ENCODE measurements at places on chromosomes 1 and 21.

DNA sequence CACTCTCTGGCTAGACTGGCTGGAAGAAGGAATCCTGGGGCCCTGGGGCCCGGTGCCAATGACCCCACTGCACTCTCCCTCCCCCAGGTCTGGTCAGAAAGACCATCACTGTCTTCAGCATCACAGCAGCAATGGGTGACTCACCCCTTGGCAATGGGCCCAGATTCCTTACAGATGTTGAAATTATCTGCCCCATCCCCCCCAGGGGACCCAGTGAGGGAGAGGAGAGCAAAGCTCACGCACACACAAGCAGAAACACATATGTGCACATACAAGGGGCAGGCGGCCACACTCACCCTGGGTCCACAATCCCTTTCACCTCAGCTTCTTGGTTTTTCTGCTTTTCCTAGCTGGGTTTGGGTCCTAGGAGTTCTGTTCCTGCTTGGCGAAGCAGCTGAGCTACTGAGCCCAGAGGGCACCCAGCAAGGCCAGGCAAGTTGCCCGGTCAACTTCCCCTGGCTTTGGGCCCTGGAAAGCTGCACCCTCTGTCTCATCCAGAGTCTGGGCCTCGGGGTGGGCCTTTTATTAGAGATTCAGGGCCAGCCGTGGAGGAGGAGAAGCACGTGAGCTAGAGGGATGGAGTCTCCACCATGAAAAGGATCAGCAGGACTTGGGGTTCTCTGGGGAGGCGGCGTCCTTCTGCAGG is 2.6 kb downstream of the COL16A1 start:
- DNase-seq = peak; percentile 48

GRCh38 chr1:29698033-29698432 is 461.7 kb downstream of the PTPRU start:
- DNase-seq = no peak

GRCh38 chr1:160097151-160097910 is 1.1 kb downstream of the IGSF8 start:
- DNase-seq = peak; percentile 49

GRCh38 chr1:112007169-112007568 is 17.7 kb upstream of the KCND3 start:
- DNase-seq = no peak

DNA sequence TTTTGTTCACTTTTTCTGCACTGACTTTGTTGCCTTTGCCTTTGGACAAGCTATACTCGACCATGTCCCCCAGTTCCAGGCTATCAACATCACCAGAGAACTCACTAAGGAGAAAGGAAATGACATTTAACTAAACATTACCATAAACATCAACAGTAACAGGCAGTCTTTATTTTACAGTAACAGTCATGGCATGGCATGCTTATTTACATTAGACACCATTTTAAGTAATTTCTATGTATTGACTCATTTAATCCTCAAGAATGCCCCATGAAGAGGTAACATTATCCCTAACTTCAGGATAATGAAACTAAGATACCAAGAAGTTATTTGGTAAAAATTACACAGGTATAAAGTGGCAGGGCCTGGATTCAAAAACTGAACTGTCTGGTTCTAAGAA is 8.7 kb upstream of the NRAS start:
- no peak for DNase-seq

DNA sequence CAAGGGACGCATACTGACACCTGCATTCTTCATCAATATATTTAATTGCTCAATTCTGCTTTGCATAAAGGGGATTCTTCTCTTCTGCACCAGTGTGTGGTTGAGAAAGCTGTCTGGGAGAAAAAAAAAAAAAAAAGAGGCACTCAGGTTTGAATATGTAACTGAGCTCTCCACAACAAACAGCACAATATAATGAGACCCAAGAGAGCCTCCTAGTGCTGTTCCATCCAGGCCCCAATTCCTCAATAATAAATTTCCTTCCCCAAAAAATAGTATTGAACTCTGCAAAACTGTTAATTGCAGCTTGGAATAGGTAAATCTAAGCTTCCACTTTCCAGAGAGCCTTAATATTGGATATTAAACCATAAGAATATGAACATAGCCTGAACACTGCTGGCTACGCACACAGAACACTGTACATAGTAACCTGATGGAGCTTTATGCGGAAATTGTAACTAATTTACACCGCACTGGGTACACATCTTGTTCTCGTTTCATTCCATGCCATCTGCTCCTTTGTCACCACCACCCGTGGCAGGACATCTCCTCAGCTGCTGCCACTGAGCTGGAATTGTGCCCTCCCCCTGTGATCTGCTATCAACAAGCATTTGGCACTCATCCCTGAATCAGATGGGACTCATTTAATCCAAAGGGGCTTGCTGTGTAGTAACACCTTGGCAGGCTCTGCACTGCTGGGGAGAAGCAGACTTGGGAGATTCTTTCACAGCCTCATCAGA is 272.0 kb downstream of the HHIPL2 start:
- DNase-seq = no peak

GRCh38 chr21:15272591-15272990 is 207.8 kb upstream of the NRIP1 start:
- DNase-seq = no peak

DNA sequence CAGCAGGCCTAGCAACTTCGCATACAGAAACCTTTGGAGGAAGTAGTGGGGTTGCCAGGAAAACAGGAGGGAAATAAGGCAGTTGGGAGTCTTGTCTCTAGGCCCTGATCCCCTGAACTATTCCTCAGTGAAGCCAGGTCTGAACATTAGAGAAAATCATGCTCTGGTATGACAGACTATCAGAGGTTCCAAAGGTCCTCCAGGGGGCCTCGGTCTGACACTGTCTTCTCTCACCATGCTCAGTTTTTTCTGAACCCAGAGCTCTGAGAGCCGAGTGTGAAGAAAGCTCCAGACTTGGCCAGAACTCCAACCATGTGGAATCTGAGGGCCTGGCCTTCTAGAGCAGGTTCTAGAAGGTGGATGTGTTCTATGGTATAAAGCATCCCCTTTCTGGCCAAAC is 4.0 kb downstream of the TOMM40L start:
- DNase-seq = no peak

GRCh38 chr1:107976431-107976830 is 11.5 kb upstream of the VAV3 start:
- peak; percentile 18 for DNase-seq

GRCh38 chr1:172382406-172382805 is 38.1 kb upstream of the C1orf105 start:
- DNase-seq = no peak

DNA sequence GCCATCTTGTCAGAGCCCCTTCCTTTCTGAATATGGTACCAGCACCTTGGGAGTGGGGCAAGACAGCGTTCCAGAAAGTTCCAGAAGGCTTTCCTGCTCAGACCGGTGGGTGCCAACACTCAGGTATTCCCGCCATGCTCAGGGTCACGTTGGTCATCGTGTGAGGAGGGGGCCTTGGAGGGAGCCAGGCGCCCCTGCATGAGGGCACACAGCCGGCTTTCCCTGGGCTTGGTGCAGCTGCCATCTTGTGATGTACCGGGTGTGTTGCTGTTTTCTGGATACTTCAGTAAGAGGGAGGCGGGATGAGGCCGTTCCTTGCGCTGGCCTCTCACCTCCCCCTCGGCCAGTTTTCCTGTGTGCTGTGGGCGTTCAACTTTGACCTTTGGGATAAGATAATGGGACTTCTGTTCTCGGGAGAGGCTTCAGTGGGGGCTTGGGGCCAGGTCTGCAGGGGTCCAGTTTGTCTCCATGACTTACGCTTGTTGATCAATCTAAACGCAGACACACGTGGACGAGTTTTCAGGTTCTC is 69.7 kb downstream of the PRDM16 start:
- no peak for DNase-seq
